NCI-H748 treated with DMSO at 0.1 percent for 48 hours (cell line): ENCODE measurements at places on chromosomes 7 and 10.
A peak's percentile ranks its signal among the peaks of the same experiment; 100 is the strongest.

- DNase-seq, result no peak
Observed at GRCh38 chr10:101080933-101081931, 19.4 kb downstream of the KAZALD1 start.

DNA sequence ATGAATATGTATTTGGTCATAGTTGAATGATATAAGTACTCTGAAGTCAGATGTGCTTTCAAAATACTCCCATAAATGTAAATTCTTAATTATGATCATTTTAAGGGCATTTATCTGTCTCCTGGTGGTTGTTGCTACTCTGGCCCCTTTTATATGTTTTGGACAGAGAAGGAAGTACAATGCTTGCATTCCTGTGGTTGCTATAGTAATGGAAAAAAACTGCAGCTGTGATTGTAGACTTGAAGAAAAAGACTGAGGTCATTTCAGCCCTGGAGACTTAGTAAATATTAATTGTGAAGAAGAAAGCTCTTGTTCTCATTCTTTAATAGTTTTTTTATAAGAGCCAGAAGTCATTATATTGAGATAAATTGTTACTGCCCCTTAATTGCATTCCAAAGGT, 70.2 kb upstream of the FERD3L start:
- DNase-seq, result no peak

GRCh38 chr10:104643303-104643663, 2.2 kb downstream of the SORCS3 start:
- no peak for DNase-seq

GRCh38 chr7:23220690-23221305, 25.8 kb upstream of the GPNMB start:
- no peak for DNase-seq

- DNase-seq, result no peak
Observed at GRCh38 chr7:157932498-157933218, 595.9 kb downstream of the DNAJB6 start.

DNA sequence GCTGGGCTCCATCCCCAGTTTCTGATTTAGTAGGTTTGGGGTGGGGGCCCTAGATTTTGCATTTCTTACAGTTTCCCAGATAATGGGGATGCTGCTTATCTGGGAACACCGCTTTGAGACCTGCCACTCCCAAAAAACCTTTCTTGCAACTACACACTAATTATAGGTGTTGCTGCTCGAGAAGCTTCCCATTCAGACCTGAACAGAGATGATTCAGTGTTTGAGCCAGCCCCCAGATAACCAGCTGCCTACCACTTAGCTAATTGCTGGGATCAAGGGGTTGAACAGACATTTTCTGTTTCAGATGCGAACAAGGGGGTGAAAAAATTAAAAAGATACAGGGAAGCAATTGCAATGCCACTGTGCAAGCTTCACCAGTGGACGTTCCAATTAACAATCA, 448.5 kb downstream of the KCNMA1 start:
- DNase-seq, result peak; percentile 1

GRCh38 chr7:81600608-81601007, 169.2 kb downstream of the HGF start:
- no peak for DNase-seq

DNA sequence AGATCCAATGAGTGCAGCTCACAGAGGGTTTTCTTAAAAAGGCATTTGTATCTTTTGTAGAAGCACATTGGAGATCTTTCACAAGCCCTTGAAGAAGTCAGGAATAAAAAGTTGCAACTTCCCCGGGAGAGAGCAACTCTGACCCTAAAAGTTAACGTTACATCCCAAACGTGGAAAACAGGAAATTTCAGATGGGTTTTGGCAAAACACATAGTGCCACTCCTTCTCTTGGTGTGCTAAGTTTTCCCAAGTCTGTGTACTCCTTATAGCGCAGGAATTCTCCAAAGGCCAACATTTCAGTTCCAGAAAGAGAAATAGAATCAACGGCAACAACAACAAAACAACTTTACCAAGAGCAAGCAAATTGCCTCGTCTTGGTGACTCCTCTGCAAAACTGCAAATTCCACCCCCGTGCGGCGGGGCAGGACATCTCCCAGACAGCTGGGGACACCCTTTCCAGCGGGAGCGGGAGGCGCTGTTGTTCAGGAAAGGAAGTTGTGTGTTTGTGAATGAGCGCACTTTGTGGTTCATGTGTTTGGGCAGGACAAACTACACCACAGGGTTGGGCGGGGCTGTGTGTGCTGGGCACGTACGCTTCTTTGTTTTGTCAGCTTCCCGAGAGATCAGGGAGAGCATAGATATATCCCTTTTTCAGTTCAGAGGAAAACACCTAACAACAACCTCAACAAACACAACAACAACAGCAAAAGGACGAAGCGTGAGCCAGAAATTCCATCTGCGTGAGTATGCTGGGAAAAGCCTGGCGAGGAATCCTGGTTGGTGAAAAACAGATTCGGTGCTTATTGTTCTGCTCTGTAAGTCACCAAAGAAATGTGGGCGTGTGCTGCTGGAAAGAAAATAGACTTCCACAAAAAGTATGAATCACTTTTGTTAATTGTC, 294.7 kb upstream of the PITRM1 start:
- DNase-seq, result peak; percentile 66

GRCh38 chr10:8633909-8634308, 579.4 kb downstream of the GATA3 start:
- no peak for DNase-seq

DNA sequence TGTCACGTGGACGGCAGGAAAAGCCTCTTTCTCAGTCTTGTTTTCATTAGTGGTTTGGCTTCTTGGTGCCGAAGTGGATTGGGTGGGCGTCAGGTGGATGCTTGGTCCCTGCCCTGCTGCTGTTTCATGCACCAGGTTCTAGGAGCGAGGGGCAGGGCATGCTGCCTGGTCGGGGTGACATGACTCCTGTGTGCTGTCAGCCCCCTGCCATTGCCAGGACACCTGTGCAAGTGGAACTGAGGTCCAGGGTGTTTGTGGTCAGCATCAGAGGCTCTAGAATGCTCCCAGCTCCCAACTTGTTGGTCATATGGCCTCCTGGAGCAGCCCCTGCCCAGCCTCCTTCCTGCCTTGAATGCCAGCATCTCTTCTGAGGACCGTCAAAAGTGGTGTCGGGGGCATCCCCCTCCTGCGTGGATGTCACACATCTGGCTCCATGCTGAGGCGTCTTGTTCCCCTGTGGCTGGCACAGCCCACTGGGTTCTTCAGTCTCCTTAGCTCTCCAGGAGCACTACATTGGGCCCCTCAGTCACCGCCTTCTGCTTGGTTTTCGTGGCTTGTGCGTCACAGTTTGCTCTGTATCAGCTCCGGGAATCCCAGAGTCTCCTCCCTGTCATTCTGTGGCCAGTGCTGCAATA, 24.8 kb downstream of the ADCY1 start:
- no peak for DNase-seq

DNA sequence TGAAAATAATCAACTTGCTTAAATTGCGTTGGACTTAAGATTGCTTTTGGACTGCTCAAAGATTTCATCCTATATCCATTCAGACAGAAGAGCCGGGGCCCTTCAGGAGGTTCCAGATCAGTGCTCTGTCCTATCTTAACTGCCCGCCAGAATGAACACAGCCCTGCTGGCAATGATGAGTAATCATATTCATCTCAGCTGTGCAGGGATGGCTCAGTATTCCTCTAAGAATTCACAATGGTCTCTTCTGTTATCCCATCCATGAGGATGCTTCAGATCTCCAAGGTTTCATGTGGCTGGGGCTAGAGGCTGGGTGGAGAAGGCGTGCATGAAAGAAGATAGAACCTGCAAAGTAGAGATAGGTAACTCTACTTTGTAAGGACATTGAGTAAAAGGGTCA, 80.0 kb upstream of the NPVF start:
- no peak for DNase-seq

DNA sequence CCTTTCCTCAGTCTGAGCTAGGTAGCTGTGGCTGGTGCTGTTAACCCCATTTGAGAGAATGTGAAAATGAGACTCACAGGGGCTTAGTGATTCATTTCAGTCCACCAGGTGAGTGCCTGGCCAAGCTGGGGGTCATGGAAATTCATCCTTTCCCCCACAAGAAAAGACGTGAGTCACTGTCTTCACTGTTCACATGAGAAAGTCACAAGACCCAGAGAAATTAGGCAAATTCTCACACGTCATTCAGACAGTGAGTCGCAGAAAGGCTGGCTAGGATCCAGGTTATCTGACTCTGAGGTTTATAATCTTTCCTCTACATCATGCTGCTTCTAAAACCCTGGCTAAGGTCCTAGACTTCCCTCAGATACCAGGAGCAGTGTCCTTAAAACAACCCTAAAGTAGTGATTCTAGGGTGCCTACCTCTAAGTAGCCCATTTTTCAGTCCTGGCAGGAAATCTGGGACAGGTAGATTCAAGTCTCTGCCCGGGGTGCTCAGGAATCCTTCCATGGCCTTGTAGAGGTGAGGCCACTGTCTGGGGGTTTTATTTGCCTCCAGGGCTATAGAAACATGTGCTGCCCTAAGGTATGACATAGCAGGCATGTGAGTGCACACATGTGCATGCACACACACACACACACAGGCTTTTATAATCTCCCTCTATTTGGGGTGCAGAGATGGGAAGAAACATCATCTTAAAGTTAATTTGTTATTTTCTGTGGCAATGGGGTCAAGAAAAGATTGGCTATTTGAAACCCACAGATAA, 427.9 kb upstream of the CELF2 start:
- no peak for DNase-seq

GRCh38 chr10:24814568-24815313, 91.1 kb upstream of the ARHGAP21 start:
- no peak for DNase-seq

DNA sequence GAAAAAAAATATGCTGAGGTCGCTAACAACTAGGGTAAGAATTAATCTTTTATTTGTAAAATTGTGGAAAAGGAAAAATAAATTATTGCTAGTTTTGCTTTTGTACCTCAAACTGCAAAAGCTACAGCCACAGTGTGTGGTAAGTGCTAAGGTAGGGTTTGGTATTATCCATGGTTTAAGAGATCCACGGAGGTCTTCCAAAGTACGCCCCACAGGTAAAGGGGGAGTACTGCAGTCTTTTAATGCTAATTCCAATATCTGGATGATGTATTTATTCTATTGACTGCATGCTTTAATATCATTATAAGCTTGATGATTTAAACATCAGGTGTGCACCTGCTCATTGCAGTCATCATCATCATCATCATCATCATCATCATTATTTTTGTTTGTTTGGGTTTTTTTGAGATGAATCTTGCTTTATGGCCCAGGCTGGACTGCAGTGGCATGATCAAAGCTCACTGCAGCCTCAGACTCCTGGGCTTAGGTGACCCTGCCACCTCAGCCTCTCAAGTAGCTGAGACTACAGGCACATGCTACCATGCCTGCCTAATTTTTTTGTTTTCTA, 38.4 kb upstream of the BMS1 start:
- no peak for DNase-seq

DNA sequence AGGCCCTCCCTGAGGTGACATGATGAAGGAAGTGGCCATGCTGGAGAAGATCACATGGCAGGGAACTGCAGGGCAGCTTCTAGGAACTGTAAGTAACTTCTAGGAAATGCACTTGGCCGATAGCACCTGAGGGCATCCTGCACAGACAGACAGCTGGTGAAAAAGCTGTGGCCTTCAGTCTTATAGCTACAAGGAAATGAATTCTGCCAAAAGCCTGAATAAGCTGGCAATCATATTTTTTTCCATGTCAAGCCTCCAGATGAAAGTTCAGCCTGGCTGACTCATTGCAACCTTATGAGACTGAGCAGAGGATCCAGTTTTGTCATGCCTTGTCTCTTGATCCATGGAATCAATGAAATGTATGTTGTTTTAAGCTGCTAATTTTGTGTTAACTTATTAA, 91.1 kb upstream of the CACNA2D1 start:
- no peak for DNase-seq

GRCh38 chr10:63717027-63717715, 196.0 kb downstream of the REEP3 start:
- DNase-seq, result no peak

GRCh38 chr10:109939315-109939961, 16.1 kb upstream of the XPNPEP1 start:
- DNase-seq, result no peak

DNA sequence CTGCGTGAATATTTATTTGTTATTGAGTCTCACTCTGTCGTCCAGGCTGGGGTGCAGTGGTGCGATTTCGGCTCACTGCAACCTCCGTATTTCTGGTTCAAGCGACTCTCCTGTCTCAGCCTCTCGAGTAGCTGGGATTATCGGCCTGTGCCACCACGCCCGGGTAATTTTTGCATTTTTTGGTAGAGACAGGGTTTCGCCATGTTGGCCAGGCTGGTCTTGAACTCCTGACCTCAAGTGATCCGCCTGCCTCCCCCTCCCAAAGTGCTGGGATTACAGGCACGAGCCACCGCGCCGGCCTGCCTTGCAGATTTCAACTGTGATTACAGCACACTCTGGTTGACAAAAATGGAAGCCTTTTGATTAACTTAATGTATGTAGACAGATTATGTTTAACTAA, 730.0 kb upstream of the VSTM2A start:
- DNase-seq, result no peak

DNA sequence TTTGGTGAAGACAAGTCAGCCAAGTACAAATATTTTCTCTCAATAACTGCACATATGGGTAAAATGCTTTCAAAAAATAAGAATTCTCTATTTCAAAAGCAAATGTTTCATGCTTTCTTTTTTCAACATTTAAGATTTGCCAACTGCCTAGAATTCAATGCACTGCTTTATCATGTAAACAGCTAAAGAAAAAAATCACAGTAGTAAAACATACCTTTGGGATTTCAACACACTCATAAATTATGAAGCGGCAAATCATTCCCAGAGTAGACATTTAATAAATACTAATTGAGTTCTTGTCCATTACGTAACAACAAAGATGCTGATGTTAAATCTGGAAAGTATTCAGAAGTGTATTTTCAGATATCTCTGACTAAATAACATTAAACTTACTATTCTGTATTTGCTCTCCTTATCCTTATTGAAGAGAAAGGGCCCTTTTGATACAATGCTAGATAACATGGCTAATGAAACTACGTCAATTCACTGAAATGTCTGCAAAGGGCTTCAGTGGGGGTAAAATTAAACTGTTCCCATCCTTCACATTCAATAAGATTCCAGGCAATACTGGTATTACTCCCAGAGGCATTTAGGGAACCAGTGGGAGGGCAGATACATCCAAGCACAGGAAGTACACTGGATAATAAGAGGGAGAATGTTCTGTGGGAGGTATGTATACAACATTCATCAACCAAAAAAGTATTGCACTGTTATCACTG, 13.9 kb downstream of the NAPEPLD start:
- no peak for DNase-seq

DNA sequence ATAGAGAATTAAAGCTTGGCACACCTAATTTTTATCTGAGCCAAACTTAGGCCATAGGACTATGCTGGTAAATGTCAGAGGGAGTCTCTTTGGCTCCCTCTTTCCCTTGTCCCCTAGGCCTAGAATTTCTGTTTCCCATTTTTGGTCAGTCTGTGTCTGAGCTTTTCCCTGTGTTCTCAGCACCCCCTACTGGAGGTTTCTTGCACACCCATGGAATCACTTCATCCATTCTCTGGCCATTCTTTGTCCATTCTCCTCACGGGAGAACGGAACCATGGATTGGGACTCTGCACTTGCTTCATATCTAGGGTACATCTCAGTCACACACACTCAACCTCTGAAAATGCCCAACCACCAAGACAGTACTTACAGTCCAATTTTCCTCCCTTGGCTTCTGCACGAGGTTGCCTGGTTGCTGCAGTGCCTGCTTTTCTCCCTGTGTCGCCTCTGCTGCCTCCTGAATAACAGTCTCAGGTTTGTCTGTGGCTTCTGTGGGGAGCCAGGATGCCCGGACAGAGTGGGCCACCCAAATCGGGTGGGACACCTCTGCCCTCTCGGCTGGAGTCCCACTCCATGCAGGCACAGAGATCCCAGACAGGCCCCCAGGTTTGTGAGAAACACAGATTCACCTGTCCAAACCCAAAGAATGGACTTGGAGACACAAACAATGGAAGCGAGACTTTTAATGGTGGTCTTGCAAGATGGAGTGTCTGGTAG, 35.1 kb upstream of the DNAH11 start:
- DNase-seq, result peak; percentile 20
